Lower lobe of right lung (tissue), 2 donors: ENCODE measurements at places on chromosomes 2 and 18. TPM values are rescaled to one million over a fixed set of nuclear protein-coding genes. Genes with fewer than 3 reads are reported as not detected.

PTPRM gene
- total RNA-seq: 85.2 TPM

DNA sequence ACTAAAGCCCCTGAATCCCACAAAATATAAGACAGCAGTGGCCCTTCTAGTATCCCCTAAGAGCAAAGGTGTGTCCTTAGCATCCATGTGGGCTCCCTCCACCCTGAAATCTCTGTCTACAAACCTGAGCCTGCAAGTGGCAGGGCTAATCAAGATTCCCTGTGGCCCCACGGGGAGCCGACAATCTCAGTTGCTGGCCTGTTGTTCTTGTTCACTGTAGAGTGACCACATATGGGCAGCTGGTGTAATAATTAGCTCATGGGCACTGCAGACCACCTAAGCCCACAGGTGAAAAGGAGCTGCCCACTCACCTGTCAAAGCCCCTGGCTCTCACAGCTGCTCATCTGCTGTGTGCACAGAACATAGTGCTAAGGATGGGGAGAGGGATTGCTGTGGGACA lies 102.3 kb downstream of the MRO start:
- no peak for DNase-seq

SERPINB13 gene
- not detected for total RNA-seq

KIF5C gene
- total RNA-seq: 0.47 TPM

- DNase-seq: no peak
Observed at GRCh38 chr2:203022751-203023150, 8.1 kb downstream of the NBEAL1 start.

DNA sequence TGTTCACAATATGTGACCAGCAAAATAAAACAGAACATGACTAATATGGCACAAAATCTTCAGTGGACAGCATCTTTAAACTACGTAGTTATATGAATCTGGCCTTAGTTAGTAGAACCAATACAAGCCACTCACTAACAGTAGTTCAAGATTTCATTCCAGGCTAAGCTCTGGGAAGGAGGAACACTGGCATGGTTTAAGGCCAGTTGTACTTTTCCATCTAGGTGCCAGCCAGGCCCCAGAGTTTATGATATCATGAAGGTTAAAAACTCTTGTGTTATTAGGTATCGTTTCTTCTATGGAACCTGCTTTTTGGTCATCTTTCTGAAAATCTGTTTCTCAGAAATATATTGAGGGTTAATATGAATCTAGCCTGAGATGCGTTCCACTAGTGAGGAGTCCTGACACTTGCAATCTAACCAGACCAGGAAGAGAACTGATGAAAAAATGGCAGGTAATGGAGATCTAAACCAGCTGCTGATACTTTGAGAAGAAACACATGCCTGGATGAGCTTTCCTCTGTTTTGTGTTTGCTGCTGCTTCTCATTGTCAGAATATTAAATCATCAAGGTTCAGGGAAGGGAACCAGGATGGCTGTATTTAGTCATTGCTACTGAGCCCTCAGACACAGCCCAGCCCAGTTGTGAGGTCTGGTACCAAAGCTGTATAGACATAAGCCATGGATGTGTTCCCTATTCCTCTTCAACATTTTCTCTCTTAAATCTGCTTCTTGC lies 182.8 kb upstream of the SETBP1 start:
- no peak for DNase-seq

DNA sequence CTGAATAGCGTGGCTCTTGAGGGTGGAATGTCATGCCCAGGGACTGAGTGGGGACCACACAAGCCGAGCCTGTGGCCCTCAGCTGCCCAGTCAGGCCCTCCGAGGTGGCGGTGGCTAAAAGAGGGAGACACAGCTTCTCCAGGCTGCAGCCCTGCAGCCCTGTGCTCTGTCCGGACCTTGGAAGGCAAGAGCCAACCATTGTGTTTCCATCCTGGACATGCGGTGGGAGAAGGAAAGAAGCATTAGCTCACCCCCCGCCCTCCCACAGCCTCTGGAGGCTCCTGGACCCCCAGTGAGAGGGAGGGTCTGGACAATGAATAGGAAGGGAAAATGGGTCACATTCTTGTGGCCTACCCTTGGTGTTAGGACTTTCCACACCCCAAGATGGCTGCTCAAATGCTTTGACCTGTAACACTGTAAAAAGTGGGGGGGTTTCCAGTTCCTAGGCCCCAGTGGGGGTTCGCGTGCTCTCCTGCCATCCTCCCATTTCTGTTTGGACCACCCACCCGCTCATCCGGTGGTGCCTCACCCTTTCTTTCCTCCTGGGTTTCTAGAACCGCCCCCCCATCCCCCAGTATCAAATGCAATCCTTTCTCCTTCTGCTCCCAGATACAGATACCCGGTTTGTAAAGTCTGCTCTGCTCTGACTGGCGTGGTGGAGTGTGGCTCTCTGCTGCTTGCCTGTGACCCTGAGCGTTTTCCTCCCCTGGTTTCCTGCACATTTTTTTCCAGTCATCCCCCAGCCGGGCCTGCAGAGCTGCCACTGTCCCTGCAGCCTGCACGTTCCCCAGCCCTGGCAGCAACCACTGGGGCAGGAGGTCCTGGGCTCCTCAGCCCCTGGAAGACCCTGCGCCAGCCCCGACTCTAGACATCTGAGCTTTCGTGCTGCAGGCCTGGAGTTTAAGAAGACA lies 36.3 kb upstream of the SMAD7 start:
- DNase-seq: no peak

GKN1 gene
- total RNA-seq: not detected

FIGN gene
- total RNA-seq: 5.8 TPM

BCL11A gene
- total RNA-seq: 9.7 TPM

DNA sequence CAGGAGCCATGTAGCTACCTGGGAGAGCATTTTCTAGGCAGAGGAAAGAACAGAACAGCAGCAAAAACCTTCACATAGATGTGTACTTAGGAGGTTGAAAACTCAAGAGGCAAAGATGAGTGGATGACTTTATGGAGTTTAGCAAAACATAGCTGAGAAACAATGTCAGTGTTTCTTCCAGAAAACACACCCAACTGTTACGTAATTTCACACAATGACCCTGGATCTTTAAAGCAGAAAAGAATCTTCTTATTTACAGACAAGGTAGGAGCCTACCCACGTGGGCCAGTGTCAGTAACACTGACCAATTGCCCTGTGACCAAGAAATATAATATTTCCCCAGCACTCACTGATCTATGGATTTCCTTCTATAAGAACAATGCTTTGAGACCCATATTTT lies 254.6 kb downstream of the CDH20 start:
- no peak for DNase-seq

STPG4 gene
- total RNA-seq: 0.77 TPM

DNA sequence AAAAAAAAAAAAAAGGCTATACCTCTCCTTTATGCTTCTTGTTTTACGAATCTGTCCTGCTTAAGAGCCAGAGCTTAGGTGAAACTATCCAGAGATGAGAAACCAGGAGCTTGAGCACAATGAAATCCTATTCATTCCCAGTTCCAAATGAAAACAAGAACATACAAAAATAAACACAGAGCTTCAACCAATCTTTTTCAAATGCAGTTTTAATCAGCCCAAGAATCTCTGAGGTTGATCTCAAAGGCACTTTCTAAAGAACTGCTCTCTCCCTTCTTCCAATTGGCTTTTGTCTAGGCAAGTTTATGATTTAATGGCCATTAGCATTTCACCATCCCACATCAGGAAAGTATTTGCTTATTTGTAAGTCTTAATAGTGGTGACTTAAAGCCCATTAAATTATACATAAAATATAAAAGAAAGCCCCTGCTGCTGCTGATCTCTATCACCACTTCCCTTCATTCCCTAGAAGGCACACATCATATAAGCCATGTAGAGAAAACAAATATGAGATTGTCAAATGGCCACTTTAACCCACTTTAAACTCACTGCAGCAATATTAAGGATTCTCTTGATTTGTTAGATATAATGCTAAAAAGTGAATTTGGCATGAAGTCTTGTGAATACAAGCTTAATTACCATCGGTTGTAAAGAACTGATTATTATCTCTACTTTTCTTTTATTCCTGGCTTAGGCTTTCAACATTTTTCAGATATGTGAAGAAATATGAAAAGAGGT lies 29.3 kb upstream of the SCN9A start:
- no peak for DNase-seq

FTCDNL1 gene
- total RNA-seq: 3.7 TPM

GRCh38 chr18:31814132-31814531 lies 53.5 kb upstream of the SLC25A52 start:
- no peak for DNase-seq

DNA sequence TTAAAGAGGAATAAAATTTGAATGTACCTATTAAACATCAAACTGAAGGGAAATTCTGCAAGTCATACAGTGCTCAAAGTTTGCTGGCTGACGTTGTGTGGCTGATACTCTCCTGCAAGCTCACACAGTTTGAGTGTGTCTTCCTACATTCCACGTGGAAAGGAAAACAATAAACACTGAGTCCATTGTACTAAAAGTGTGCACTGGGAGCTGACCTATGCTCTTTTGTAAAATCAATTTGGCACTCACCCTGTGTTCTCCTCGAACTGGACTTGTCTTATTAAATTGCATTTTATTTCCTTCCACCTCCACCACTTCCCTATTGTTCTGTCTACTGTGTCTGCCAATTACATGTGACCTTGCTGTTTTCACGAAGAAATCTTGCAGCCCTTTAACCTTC lies 458.0 kb downstream of the CPS1 start:
- no peak for DNase-seq

FAP gene
- 3.4 TPM for total RNA-seq

MAB21L4 gene
- total RNA-seq: 17.0 TPM

MEP1B gene
- not detected for total RNA-seq

GRCh38 chr2:23685181-23685580 lies 241.7 kb downstream of the ATAD2B start:
- no peak for DNase-seq

DNA sequence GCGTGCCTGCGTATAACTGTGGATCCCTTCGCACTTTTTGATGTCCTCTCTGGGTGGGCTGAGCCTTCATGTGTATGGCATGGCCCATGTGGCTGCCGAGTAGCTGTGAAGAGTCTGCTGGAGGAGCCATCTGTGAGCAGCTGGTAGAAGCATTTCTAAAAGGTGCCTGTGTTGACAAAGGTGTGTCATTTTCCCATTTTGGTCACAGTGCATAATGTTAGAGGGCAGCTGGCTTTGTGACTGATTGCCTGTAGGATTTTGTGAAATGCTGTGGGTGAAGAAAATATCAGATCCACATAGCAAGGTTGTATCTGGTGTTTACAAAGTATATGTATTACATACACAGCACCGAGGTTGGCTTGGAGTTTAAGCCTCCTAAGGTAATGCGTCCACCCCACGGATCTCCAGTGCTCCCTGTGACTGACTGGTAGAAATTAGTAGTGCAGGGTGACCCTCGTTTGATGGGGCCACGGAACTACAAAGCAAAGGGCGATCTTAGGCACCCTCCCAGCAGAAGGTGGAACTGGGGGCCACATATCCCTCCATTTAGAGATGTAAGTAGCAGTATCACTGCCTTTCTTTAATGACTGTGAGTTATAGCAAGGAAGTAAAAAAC lies 16.5 kb downstream of the GATA6 start:
- DNase-seq: no peak

CHRNG gene
- not detected for total RNA-seq

POTEI gene
- total RNA-seq: 0.24 TPM

- DNase-seq: no peak
Observed at GRCh38 chr2:27019931-27020855, 12.6 kb upstream of the TMEM214 start.

SERPINB3 gene
- not detected for total RNA-seq

DNA sequence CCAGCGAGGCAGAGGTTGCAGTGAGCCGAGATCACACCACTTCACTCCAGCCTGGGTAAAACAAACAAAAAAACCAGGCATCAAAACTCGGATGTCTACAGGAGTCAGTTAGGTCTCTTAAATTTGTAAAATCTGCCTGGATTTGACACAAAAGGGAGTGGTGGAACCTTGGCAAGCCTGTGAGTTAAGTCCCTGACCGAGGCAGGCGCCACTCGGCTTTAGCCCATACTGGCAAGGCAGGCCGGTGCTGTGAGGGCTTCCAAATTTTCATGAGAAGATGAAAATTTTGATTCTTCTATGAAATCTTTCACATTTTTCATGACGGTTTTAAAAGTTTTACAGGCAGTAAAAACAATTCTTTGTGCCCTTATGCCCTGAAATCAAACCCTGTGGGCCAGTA lies 165.8 kb downstream of the FMNL2 start:
- no peak for DNase-seq
